Suprapubic skin (tissue), 4 donors: ENCODE measurements at places on chromosomes 16 and 17. TPM values are rescaled to one million over a fixed set of nuclear protein-coding genes. Genes with fewer than 3 reads are reported as not detected.

The MFAP4 gene
- 27.8 TPM for total RNA-seq

The SMIM5 gene
- 5.8 TPM for total RNA-seq

The ODAD4 gene
- total RNA-seq, result not detected

The ACSM5 gene
- total RNA-seq, result 1.2 TPM

The NACA2 gene
- total RNA-seq, result not detected

The MYO15B gene
- 84.9 TPM for total RNA-seq

The SOX9 gene
- total RNA-seq, result 40.5 TPM

DNA sequence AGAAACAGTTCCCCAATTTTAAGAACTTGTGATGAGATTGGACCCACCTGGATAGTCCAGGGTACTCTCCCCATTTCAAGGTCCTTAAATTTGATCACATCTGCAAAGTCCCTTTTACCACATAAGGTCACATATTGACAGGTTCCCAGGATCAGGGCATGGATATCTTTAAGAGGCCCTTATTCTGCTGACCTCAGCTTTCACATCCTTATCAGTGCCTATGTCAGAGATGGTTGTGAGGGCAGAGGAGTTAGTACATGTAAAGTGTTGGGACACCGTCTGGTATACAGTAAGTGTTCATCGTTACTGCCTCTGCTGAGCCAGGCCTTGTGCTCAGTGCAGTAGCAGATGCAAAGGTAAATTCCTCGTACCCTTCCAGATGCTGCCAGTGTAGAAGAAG, 375.4 kb upstream of the ASIC2 start:
- no peak overlapping the region for H3K27ac ChIP-seq
- H3K36me3 ChIP-seq, result no peaks in the 10 kb centered on the region
- H3K4me3 ChIP-seq, result no peak overlapping the region
- peaks cover 20% of the 10 kb centered on the region for H3K4me1 ChIP-seq

DNA sequence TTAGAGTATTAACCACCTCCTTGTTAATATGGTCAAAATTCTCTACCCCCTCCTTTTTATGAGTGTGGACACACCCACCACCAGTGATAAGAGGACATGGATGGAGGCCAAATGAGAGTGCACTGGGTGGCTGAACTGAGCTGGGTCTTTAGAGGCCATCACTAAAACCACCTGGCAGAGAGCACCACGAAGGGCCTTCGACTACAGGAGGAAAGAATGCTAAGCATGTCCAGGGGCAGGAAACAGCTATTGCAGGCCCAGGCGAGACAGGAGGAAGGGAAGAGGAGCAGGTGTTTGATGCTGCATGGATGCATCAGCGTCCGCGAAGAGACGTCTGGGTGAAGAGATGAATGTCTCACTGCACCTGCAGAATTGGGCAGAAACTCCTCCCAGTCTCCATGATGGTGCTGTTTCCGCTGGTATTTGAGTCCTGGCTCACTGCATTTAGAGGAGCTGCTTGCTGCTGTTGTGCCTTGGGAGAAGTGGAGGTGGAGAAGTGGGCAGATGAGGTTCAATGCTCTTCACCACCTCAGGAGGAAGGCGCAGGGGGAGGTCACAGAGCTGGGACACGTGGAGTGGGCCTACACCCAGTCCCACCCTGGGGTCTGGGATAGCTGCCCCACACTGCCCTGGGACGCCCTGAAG, 33.2 kb downstream of the SPHK1 start:
- H3K27me3 ChIP-seq, result no peaks in the 10 kb centered on the region
- H3K4me1 ChIP-seq, result peaks cover 11% of the 10 kb centered on the region
- DNase-seq, result no peak
- no peaks in the 10 kb centered on the region for H3K36me3 ChIP-seq
- H3K4me3 ChIP-seq, result no peak overlapping the region

GRCh38 chr16:11784038-11784369, 13.1 kb downstream of the ZC3H7A start:
- no peaks in the 10 kb centered on the region for H3K36me3 ChIP-seq
- H3K4me3 ChIP-seq, result no peak overlapping the region
- H3K4me1 ChIP-seq, result peaks cover 31% of the 10 kb centered on the region

DNA sequence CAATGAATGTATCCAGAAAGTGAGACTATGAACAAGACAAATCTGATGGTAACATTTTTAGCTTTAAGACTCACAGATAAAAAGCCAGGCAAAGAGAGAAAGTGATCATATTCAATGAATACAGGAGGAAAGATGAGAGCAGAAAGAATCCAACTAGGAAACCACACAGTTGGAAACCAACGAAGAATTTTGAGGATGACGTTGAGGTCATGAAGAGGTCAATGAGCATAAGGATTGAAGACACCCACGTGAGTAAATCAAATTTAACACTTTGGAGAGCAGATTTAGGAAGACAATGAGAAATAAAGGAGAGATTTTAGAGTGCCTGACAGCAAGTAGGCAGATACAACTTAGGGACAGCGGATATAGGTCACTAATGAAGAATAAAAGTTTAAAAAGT, 948.1 kb downstream of the KCNJ2 start:
- H3K36me3 ChIP-seq, result no peaks in the 10 kb centered on the region
- no peak overlapping the region for H3K4me3 ChIP-seq
- H3K27ac ChIP-seq, result no peak overlapping the region
- DNase-seq, result no peak
- H3K4me1 ChIP-seq, result peaks cover 8% of the 10 kb centered on the region
- no peaks in the 10 kb centered on the region for H3K27me3 ChIP-seq

GRCh38 chr17:1972487-1973160, 52.5 kb downstream of the RTN4RL1 start:
- H3K27me3 ChIP-seq, result peaks cover 7% of the 10 kb centered on the region
- no peak for DNase-seq
- no peak overlapping the region for H3K4me3 ChIP-seq
- H3K27ac ChIP-seq, result no peak overlapping the region

- H3K4me3 ChIP-seq, result no peak overlapping the region
- H3K27ac ChIP-seq, result no peak overlapping the region
- H3K36me3 ChIP-seq, result no peaks in the 10 kb centered on the region
- DNase-seq, result no peak
Measured at GRCh38 chr17:16281351-16281750, 64.3 kb downstream of the PIGL start.

GRCh38 chr16:81469710-81470535, 25.3 kb downstream of the CMIP start:
- H3K4me3 ChIP-seq, result peak overlapping the region; percentile 15
- peaks cover 8% of the 10 kb centered on the region for H3K36me3 ChIP-seq
- H3K27me3 ChIP-seq, result no peaks in the 10 kb centered on the region
- no peak overlapping the region for H3K27ac ChIP-seq

DNA sequence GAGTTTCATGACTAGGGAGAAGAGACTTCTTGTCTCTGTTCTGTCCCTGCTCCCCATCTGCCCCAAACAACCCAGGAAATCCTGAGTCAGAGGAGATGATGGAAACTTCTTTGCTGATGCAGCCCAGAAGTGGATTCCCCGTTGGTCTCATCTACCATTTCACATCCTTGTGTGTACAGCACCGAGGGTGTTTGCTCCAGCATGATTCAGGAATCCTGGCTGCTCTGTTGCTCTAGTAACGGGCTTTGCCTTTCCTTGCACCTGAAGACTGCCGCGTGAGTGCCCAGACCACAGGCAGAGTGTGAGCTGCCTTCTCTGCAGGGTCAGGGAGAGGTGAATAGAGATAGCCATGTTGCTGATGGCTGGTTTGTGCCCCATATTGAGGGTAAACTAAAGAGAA, 408.4 kb downstream of the CPPED1 start:
- H3K4me1 ChIP-seq, result peaks cover 2% of the 10 kb centered on the region
- no peaks in the 10 kb centered on the region for H3K27me3 ChIP-seq
- peaks cover 8% of the 10 kb centered on the region for H3K36me3 ChIP-seq
- DNase-seq, result no peak
- H3K4me3 ChIP-seq, result no peak overlapping the region

- peaks cover 2% of the 10 kb centered on the region for H3K4me1 ChIP-seq
- no peaks in the 10 kb centered on the region for H3K36me3 ChIP-seq
- H3K4me3 ChIP-seq, result no peak overlapping the region
- DNase-seq, result no peak
- no peak overlapping the region for H3K27ac ChIP-seq
- no peaks in the 10 kb centered on the region for H3K27me3 ChIP-seq
Measured at GRCh38 chr16:7338826-7339225, 6.2 kb downstream of the RBFOX1 start.

DNA sequence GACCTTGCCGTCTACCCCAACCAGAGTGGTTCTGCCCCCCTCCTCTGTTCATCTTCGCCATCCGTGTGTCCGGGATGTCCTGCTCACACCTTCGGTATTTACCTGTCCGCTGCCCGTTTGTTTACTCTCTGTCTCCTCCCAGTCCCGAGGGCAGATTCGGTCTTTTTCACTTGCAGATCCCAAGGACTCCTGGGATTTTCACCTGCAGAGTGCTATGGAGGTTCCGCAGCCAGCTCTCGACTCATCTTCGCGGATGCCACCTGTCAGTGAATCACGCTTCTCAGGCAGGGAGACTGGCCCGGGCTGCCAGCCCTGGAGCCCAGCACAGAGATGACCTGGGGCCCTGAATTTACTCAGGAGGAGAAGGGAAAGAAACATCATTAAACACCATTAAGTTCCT, 8.1 kb downstream of the CRISPLD2 start:
- H3K27ac ChIP-seq, result peak overlapping the region; percentile 75
- DNase-seq, result no peak
- no peaks in the 10 kb centered on the region for H3K27me3 ChIP-seq

DNA sequence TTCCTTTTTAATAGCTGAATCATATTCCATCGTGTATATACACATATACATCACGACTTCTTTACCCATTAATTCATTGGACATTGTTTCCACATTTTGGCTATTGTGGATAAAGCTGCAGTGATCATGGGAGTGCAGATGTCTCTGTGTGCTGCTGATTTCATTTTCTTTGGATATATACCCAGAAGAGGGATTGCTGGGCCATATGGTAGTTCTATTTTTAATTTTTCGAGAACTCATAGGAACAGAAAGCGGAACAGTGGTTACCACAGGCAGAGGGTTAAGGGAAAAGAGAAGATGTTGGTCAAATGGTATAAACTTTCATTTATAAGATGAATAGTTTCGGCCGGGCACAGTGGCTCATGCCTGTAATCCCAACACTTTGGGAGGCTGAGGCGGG, 187.4 kb upstream of the MYOCD start:
- H3K27ac ChIP-seq, result no peak overlapping the region
- no peak for DNase-seq
- no peaks in the 10 kb centered on the region for H3K36me3 ChIP-seq
- no peaks in the 10 kb centered on the region for H3K4me1 ChIP-seq

DNA sequence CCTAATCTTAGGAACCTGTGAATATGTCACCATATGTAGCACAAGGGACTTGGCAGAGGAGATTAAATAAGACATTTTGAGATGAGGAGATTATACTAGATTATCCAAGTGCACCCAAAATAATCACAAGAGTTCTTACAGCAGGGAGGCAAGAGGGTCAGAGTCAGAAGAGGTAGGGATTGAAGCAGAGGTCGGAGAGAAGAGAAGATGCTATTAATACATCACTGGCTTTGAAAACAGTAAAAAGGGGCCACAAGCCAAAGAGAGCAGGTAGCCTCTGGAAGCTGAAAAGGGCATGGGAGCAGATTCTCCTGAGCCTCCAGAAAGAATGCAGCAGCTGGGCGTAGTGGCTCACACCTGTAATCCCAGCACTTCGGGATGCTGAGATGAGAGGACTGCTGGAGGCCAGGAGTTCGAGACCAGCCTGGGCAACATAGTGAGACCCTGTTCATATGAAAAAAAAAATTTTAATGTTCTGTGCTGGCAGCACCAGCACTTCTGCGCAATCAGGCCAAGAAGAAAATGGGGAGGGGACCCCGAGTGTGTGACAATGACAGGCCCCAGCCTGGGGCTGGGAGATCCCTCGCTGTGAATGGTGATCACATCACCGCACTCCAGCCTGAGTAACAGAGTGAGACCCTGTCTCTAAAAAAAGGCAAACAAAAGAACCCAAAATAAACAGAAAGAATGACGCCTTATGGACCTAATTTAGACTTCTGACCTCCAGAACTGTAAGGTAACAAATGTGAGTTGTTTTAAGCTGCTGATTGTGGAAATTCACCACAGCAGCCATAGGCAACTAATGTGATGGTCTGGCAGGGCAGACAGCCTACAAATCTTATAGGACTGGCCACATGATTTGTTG, 275.4 kb downstream of the MRTFB start:
- no peaks in the 10 kb centered on the region for H3K36me3 ChIP-seq
- no peak overlapping the region for H3K27ac ChIP-seq
- DNase-seq, result no peak
- H3K4me1 ChIP-seq, result peaks cover 9% of the 10 kb centered on the region
- no peak overlapping the region for H3K4me3 ChIP-seq

DNA sequence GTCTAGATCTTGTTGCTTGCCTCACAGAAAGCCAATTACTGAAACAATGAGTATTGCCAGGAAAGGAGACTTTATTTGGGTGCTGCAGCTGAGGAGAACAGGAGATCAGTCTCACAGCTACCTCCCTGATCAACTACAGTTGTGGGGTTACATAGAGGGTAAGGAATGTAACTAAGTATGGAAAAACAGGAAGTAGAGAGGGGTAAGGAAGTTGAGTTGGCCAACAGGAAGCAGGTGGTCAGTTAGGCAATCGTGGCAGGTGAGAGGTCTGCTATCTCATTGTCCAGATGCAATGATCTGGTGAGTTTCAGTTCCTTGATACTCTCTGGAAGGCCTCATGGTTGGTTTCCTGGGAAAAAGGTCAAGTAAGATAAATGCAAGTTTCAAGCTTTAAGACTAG, 333.1 kb upstream of the GOT2 start:
- no peaks in the 10 kb centered on the region for H3K36me3 ChIP-seq
- H3K4me1 ChIP-seq, result no peaks in the 10 kb centered on the region
- DNase-seq, result no peak
- H3K4me3 ChIP-seq, result no peak overlapping the region

GRCh38 chr17:27244491-27245223, 49.3 kb upstream of the WSB1 start:
- H3K4me3 ChIP-seq, result peak overlapping the region; percentile 19
- no peaks in the 10 kb centered on the region for H3K27me3 ChIP-seq
- no peaks in the 10 kb centered on the region for H3K36me3 ChIP-seq
- H3K27ac ChIP-seq, result peak overlapping the region; percentile 91
- DNase-seq, result peak; percentile 82

GRCh38 chr17:48500435-48501426, 30.1 kb downstream of the HOXB1 start:
- H3K4me3 ChIP-seq, result no peak overlapping the region
- no peak overlapping the region for H3K27ac ChIP-seq
- H3K27me3 ChIP-seq, result no peaks in the 10 kb centered on the region
- H3K36me3 ChIP-seq, result no peaks in the 10 kb centered on the region
- DNase-seq, result no peak

- peak overlapping the region; percentile 20 for H3K27ac ChIP-seq
- no peaks in the 10 kb centered on the region for H3K27me3 ChIP-seq
- H3K4me1 ChIP-seq, result peaks cover 9% of the 10 kb centered on the region
Measured at GRCh38 chr17:32551186-32551955, 64.6 kb downstream of the CDK5R1 start.

- peaks cover 46% of the 10 kb centered on the region for H3K36me3 ChIP-seq
- no peak overlapping the region for H3K27ac ChIP-seq
- DNase-seq, result no peak
- no peaks in the 10 kb centered on the region for H3K27me3 ChIP-seq
Measured at GRCh38 chr16:70466805-70467076, 12.3 kb downstream of the FCSK start.

- H3K4me1 ChIP-seq, result peaks cover 49% of the 10 kb centered on the region
- peak overlapping the region; percentile 97 for H3K27ac ChIP-seq
- no peaks in the 10 kb centered on the region for H3K27me3 ChIP-seq
- no peak for DNase-seq
- H3K4me3 ChIP-seq, result no peak overlapping the region
Measured at GRCh38 chr17:8164815-8165131, 2.0 kb upstream of the VAMP2 start.

- no peak overlapping the region for H3K27ac ChIP-seq
- H3K4me1 ChIP-seq, result peaks cover 2% of the 10 kb centered on the region
- no peak overlapping the region for H3K4me3 ChIP-seq
- no peaks in the 10 kb centered on the region for H3K27me3 ChIP-seq
Measured at GRCh38 chr17:80953471-80954315, 37.9 kb upstream of the CHMP6 start.

- peaks cover 2% of the 10 kb centered on the region for H3K4me1 ChIP-seq
- no peak overlapping the region for H3K4me3 ChIP-seq
- no peak overlapping the region for H3K27ac ChIP-seq
- no peak for DNase-seq
- no peaks in the 10 kb centered on the region for H3K27me3 ChIP-seq
Measured at GRCh38 chr17:80906364-80907259, 85.0 kb upstream of the CHMP6 start.
